ENCODE measurements at places on chromosomes 11 and 22. TPM values are rescaled to one million over a fixed set of nuclear protein-coding genes. Genes with fewer than 3 reads are reported as not detected.

MRGPRX3 gene
- total RNA-seq: not detected

SLC22A6 gene
- not detected for total RNA-seq

OR56A1 gene
- total RNA-seq: not detected

IGF2 gene
- 2.3 TPM for total RNA-seq

PARVG gene
- not detected for total RNA-seq
